ENCODE measurements at places on chromosomes 2 and 18. TPM values are rescaled to one million over a fixed set of nuclear protein-coding genes. Genes with fewer than 3 reads are reported as not detected.

- H3K4me3 ChIP-seq: no peak overlapping the region
- 0 out of 2 replicates have a peak, but pooled peaks cover 3% of the 10 kb centered on the region for H3K36me3 ChIP-seq
- peaks cover 20% of the 10 kb centered on the region for H3K4me1 ChIP-seq
- DNase-seq: no peak
- H3K27me3 ChIP-seq: no peaks in the 10 kb centered on the region
Measured at GRCh38 chr2:218407717-218408116, 8.0 kb downstream of the CTDSP1 start.

DNA sequence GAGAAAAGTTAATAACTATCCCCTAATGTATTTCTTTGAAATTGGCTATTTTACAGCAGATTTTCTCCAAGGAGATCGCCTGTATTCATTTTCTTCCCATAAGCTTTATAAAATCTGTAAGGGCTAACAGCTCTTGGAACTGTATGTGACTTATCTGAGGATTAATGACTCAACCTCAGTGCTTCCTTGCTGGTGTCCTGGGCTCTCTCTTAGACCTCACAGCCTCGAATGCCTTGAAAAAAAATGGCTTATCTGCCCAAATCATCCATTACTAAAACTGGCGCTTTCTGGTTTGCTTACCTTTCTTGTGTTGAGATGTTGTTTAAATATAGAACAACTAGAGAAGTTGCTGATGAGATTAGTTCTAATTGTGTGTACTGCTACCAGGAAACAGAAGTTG is 713.6 kb downstream of the SLC4A3 start:
- no peak for DNase-seq
- H3K4me1 ChIP-seq: no peaks in the 10 kb centered on the region
- H3K4me3 ChIP-seq: no peak overlapping the region
- no peaks in the 10 kb centered on the region for H3K27me3 ChIP-seq

- H3K4me1 ChIP-seq: peaks cover 30% of the 10 kb centered on the region
- no peak overlapping the region for H3K27ac ChIP-seq
- H3K27me3 ChIP-seq: no peaks in the 10 kb centered on the region
- DNase-seq: peak; percentile 28
Measured at GRCh38 chr2:146246736-146247523, 1597.9 kb upstream of the ACVR2A start.

DNA sequence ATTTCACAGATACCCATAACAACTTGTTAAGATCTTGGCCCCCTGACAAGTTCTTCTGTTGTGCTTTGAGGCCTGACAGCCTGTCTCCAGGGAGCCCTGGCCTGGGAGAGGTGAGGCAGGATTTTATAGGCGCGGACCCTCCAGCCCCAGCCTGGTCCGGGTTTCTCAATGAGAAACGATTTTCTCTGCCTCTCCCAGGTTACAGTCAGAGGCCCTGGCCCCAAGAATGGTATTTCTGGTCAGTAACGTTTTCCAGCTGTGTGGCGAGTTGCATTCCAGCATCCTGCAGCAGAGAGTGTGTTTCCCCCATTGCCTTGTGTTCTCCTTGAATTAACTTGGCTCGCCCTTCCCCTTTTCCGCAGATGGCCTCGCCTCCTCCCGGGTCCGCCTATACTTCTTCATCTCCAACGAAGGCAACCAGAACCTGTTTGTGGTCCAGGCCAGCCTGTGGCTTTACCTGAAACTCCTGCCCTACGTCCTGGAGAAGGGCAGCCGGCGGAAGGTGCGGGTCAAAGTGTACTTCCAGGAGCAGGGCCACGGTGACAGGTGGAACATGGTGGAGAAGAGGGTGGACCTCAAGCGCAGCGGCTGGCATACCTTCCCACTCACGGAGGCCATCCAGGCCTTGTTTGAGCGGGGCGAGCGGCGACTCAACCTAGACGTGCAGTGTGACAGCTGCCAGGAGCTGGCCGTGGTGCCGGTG is 3.0 kb downstream of the INHBB start:
- no peaks in the 10 kb centered on the region for H3K4me1 ChIP-seq
- no peak for DNase-seq
- no peak overlapping the region for H3K4me3 ChIP-seq
- no peaks in the 10 kb centered on the region for H3K36me3 ChIP-seq
- no peak overlapping the region for H3K27ac ChIP-seq

- H3K27ac ChIP-seq: no peak overlapping the region
- H3K36me3 ChIP-seq: no peaks in the 10 kb centered on the region
- DNase-seq: no peak
Measured at GRCh38 chr2:22596306-22596705, 788.7 kb upstream of the KLHL29 start.

DNA sequence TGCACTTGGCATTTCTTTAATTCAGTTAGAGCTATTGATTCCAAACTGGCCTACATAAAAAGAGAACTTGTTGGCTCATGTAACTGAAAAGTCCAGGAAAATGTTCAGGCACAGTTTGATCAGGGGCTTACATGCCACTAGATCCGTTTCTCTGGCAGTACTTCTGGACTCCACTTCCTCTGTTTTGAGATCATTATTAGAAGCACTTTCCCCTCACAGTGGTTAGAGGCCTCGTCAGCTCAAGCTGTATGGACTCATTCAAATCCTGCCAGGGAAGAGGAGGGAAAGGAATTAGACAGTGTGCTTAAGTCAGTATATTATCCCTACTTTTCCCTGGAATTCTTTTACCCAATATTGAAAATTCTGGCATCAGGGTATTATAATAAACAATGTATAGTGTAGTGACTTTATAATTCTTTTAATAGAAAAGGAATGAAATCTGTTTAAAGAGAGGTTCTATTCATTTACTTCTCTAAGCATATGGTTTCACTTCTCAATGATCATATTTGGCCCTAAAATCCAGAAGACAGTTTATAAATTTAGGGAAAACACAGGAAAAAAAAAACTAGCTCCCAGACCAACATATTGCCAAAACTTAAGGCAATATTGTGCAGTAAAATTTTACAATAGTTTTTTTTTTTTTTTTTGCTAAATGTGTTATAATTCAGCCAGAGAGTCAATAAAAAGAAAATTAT is 92.0 kb downstream of the ARMC9 start:
- no peaks in the 10 kb centered on the region for H3K36me3 ChIP-seq
- no peak overlapping the region for H3K4me3 ChIP-seq
- no peak for DNase-seq
- H3K27ac ChIP-seq: no peak overlapping the region
- H3K4me1 ChIP-seq: no peaks in the 10 kb centered on the region
- no peaks in the 10 kb centered on the region for H3K27me3 ChIP-seq

DNA sequence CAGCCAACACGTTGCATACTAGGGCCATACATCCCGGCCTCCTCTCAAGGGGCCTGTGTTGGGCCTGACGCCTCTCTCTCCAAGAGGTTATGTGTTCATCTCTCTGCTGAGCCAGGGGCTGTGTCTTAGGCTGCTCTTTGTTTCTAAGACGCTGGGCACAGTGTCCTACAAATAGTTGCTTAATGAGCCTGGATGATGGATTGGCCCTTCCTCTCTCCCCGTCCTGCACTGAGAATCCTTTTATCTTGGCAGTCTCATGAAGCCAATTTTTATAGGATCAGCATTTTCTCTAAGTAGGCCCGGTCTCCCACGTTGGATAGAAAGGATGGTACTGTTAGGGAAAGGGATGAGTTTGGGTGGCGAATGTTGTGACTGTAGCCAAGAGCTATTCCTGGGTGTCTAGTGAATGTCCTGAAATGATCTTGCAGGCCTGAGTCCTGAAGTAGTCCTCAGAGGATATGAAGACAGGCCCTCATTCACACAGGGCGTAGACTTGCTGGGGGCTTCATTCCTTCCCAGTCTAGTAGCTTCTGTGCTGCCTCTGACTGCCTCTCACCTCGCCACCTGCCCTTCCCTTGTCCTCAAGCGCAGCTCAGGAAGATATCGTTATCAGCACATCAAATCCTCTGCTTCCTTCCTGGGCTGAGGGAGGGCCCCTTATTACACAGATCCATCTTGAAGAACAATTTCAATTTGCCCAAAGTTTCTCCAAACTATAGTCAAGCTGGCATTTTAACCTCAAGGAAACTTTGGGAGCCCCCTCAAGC is 8.8 kb downstream of the LBH start:
- peak overlapping the region; percentile 71 for H3K27ac ChIP-seq
- H3K4me3 ChIP-seq: no peak overlapping the region
- peak; percentile 32 for DNase-seq
- peaks cover 61% of the 10 kb centered on the region for H3K4me1 ChIP-seq
- H3K36me3 ChIP-seq: peaks cover 40% of the 10 kb centered on the region

DNA sequence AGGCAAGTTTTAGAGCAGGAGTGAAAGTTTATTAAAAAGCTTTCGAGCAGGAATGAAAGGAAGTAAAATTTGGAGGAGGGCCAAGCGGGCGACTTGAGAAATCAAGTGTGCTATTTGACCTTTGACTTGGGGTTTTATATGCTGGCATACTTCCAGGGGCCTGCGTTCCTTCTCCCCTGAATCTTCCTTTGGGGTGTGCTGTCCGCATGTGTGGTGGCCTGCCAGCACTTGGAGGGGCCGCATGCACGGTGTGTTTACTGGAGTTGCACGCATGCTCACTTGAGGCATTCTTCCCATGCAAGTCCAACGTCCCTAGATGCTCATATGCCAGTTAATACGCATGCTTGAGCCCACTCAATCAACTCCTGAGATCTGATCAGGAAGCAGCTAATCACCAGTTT is 78.3 kb upstream of the MAP4K4 start:
- H3K4me1 ChIP-seq: no peaks in the 10 kb centered on the region
- no peaks in the 10 kb centered on the region for H3K27me3 ChIP-seq
- no peaks in the 10 kb centered on the region for H3K36me3 ChIP-seq
- DNase-seq: no peak
- no peak overlapping the region for H3K27ac ChIP-seq

DNA sequence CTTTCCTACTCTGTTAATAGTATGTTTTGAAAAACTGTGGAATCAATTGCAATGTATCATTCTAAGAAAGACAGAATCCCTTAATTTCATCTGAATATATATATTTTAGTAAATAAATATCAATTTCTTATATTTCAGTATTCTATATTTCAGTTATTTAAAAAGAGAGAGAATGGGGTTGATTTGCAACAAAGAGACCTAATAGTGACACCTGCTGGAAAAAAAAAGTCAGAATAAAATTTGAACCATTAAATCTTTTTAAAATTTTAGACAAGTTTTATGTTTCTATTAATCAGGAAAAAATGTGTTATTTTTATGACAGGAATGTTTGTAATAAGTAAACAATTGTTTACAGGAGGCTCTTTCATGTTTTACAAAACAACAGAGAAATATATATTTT is 20.7 kb upstream of the CCNT2 start:
- no peaks in the 10 kb centered on the region for H3K27me3 ChIP-seq
- no peaks in the 10 kb centered on the region for H3K36me3 ChIP-seq
- no peak overlapping the region for H3K27ac ChIP-seq
- DNase-seq: peak; percentile 46
- H3K4me3 ChIP-seq: no peak overlapping the region

DNA sequence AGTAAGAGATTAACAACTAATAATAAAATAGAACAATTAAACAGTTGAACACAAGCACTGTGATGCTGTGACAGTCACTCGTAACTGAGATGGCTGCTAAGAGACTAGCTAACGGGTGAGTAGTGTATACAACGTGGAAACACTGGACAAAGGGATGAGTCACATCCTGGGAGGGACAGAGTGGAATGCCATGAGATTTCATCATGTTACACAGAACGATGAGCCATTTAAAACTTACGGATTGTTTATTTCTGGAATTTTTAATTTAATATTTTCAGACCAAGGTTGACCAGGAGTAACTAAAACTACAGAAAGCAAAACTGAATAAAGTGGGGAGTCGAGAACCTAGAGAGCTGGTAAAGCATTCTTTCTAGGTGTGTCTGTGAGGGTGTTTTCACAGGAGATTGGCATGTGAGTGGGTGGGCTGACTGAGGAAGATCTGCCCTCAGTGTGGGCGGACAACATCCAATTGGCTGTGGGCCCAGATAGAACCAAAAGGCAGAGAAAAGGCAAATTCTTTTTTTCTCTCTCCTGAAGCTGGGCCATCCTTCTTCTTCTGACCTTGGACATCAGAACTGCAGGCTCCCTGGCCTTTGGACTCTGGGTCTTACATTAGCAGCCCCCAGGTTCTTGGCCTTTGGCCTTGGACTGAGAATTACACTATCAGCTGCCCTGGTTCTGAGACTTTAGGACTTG is 14.6 kb downstream of the TMSB10 start:
- H3K4me3 ChIP-seq: peak overlapping the region; percentile 57
- peak overlapping the region; percentile 98 for H3K27ac ChIP-seq
- no peaks in the 10 kb centered on the region for H3K27me3 ChIP-seq

DNA sequence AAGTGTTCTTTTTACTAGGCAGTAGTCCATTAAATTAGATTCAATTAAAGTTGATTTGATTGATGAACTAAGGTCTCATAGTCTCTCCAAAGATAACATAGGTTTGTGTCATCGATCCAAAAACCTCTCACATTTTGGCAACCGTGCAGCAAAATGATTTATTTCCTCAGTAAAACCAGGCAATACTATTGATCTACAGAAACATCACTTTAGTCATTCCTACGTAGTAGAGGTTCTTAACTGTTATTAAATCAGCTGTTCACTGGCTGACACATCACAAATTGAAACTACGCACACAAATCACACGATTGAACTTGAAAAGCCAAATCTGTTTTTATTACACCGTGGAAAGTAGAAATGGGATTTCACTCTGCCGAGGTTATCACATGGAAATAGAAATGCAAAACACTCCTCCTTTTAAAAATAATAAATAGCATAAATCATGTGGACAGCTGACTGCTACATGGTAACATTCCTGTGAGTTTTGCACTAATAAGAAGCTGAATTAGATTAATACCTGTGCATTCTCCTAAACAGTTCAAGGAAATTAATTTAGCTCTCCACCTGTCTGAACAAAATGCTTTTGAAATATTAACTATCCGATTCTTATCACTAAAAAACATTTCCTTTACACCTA is 262.5 kb downstream of the CDH20 start:
- H3K27ac ChIP-seq: no peak overlapping the region
- DNase-seq: peak; percentile 30
- H3K4me3 ChIP-seq: peak overlapping the region; percentile 20
- peaks cover 16% of the 10 kb centered on the region for H3K4me1 ChIP-seq
- no peaks in the 10 kb centered on the region for H3K36me3 ChIP-seq
- no peaks in the 10 kb centered on the region for H3K27me3 ChIP-seq

DNA sequence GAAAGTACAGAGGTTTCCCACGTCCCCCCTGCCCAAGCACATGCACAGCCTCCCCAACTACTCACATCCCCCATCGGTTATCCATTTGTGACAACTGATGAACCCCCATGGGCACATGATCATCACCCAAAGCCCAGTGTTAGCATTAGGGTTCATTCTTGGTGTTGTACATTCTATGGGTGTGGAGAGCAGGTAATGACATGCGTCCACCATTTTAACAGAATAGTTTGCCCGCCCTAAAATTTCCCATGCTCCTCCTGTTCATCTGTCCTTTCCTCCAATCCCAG is 74.3 kb downstream of the LONRF2 start:
- no peak for DNase-seq
- no peaks in the 10 kb centered on the region for H3K36me3 ChIP-seq
- H3K4me1 ChIP-seq: peaks cover 9% of the 10 kb centered on the region
- no peaks in the 10 kb centered on the region for H3K27me3 ChIP-seq
- no peak overlapping the region for H3K27ac ChIP-seq

GRCh38 chr18:62898359-62898758 is 183.0 kb downstream of the PHLPP1 start:
- peaks cover 21% of the 10 kb centered on the region for H3K4me1 ChIP-seq
- no peaks in the 10 kb centered on the region for H3K27me3 ChIP-seq
- H3K4me3 ChIP-seq: no peak overlapping the region
- DNase-seq: no peak
- H3K27ac ChIP-seq: no peak overlapping the region

PFN4 gene
- polyA plus RNA-seq: 0.60 TPM

TCF7L1 gene
- 1.8 TPM for polyA plus RNA-seq

ACMSD gene
- not detected for polyA plus RNA-seq

NCL gene
- polyA plus RNA-seq: 412 TPM

THUMPD2 gene
- 5.8 TPM for polyA plus RNA-seq

Data from GM23248 (cell line).